Muscle of leg (tissue), 16 donors: ENCODE measurements at places on chromosomes 5 and 9.
A peak's percentile ranks its signal among the peaks of the same experiment; 100 is the strongest.

GRCh38 chr5:92505145-92505544 is 1075.9 kb downstream of the NR2F1-AS1 start:
- H3K4me3 ChIP-seq, result no peak overlapping the region
- H3K4me1 ChIP-seq, result no peaks in the 10 kb centered on the region
- H3K27ac ChIP-seq, result no peak overlapping the region
- peak; percentile 12 for DNase-seq
- H3K27me3 ChIP-seq, result no peaks in the 10 kb centered on the region

- peaks cover under 1% of the 10 kb centered on the region for H3K4me1 ChIP-seq
- no peak overlapping the region for H3K27ac ChIP-seq
- no peak overlapping the region for H3K4me3 ChIP-seq
- DNase-seq, result no peak
These were observed 17.5 kb downstream of the ADRA1B start for GRCh38 chr5:159933531-159934485.

GRCh38 chr5:112669328-112669963 is 68.2 kb upstream of the APC start:
- DNase-seq, result peak; percentile 87
- H3K27ac ChIP-seq, result peak overlapping the region; percentile 13

GRCh38 chr5:136034492-136034891 is 5.7 kb downstream of the TGFBI start:
- peaks cover 15% of the 10 kb centered on the region for H3K36me3 ChIP-seq
- H3K27me3 ChIP-seq, result peaks cover 2% of the 10 kb centered on the region
- no peak overlapping the region for H3K4me3 ChIP-seq
- no peak for DNase-seq

GRCh38 chr5:130279386-130279785 is 375.1 kb downstream of the CHSY3 start:
- H3K4me3 ChIP-seq, result no peak overlapping the region
- no peaks in the 10 kb centered on the region for H3K36me3 ChIP-seq
- H3K4me1 ChIP-seq, result no peaks in the 10 kb centered on the region
- H3K27ac ChIP-seq, result no peak overlapping the region
- no peak for DNase-seq
- no peaks in the 10 kb centered on the region for H3K27me3 ChIP-seq
